ENCODE measurements at places on chromosomes 5 and 9.

- peak; percentile 27 for DNase-seq
Observed at GRCh38 chr5:160787240-160787639, 64.8 kb downstream of the ATP10B start.

GRCh38 chr5:178308541-178309092 is 76.0 kb upstream of the PHYKPL start:
- DNase-seq = no peak

DNA sequence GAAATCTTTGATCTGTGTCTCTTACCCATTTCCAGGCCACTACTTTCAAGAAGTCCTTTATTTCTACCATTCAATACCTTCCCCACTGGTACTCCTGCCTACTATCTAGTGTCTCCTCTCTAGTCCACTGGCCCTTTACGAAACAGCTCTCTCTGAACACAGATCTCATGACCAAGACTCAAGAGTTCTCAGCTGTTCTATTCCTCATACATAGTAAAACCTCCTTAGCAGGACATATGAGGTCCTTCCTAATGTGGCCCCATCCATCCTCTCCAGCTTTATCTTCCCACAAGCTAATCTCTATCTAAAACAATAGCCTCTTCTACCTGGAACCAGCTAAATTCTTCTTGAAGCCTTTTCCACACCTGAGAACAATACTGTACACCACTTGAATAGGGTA is 2.6 kb downstream of the TEX10 start:
- DNase-seq = no peak

DNA sequence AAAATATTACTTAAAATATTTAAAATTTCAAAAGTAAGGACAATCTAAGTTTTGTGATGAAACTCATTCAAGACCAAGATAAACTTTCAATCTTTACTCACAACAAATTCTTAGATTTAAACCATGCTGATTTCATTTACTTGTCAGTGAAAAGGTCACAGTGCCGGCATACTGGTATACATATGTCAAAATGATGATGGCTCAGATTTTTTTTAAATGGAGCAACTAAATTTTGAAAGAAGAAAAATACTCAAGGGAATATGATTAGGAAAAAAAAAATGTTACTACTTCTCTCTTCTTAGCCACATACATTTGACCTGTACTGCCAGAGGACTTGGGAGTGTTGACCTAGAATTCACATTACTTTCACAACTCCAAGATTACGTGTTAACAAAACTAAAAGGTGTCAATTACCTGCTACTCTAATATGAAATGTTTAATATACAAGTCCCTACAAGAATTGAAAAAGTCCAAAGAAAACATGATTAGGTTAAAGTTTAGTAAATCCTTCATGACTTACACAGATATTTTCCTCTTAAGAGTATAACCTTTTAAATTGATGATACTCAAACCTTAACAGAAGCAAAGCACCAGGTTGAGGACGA is 4.6 kb downstream of the EFNA5 start:
- DNase-seq = no peak
